Keratinocyte (primary cell): ENCODE measurements at places on chromosomes 7 and 10. TPM values are rescaled to one million over a fixed set of nuclear protein-coding genes. Genes with fewer than 3 reads are reported as not detected.

Gene TRIM73
- 0.21 to 0.54 TPM in 2 of 3 replicates, not detected in the other for polyA plus RNA-seq

DNA sequence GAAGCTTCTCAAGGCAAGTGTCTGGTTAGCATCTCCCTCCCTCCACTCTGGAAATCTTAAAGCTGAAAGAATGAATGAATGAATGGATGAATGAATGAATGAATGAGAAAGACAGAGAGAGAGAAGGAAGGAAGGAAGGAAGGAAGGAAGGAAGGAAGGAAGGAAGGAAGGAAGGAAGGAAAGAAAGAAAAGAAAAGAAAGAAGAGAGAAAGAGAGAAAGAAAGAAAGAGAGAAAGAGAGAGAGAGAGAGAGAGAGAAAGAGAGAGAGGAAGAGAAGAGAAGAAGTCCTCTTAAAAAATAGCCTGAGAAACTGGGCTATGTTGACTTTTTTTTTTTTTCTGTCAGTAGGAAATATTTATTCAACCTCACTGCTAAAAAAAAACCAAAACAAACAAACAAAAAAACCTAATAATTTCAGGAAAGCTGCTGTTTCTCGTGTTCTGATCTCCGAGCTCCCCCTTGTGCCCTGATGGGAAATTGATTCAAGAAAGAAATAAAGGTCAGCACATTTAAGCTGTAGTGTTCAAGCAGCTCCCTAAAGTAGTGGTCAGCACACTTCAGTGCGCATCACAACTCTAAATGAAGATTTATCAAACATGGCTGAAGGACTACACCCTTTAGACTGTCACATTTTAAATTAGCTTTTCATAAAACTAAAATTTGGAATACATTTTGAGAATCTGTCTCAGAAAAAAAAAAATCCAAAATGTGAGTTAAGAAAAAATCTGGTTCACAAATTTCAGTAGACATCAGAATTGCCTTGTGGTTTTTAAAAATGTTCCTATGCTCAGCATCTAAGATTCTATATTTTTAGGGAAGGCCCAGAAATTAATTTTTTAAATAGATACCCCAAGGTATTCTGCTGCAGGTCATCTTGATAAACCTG, 154.3 kb downstream of the ELAPOR2 start:
- H3K27ac ChIP-seq: no peak overlapping the region
- H3K4me1 ChIP-seq: no peaks in the 10 kb centered on the region
- H3K4me3 ChIP-seq: no peak overlapping the region
- H3K27me3 ChIP-seq: no peaks in the 10 kb centered on the region
- no peak for DNase-seq

- no peaks in the 10 kb centered on the region for H3K27me3 ChIP-seq
- H3K4me1 ChIP-seq: no peaks in the 10 kb centered on the region
- no peak for DNase-seq
- H3K4me3 ChIP-seq: no peak overlapping the region
- no peaks in the 10 kb centered on the region for H3K36me3 ChIP-seq
- no peak overlapping the region for H3K27ac ChIP-seq
Observed at GRCh38 chr10:110547139-110547761, 20.2 kb upstream of the SMC3 start.

GRCh38 chr10:103574097-103575061, 80.9 kb downstream of the NEURL1 start:
- no peaks in the 10 kb centered on the region for H3K36me3 ChIP-seq
- H3K27me3 ChIP-seq: peaks cover 42% of the 10 kb centered on the region
- no peaks in the 10 kb centered on the region for H3K4me1 ChIP-seq
- H3K4me3 ChIP-seq: no peak overlapping the region

Gene GARIN1A
- 0.69 to 1.1 TPM (median 0.87 TPM) in 3 replicates for polyA plus RNA-seq

GRCh38 chr10:79027147-79028055, 41.4 kb upstream of the ZMIZ1 start:
- peaks cover 3% of the 10 kb centered on the region for H3K27me3 ChIP-seq
- no peak for DNase-seq
- no peaks in the 10 kb centered on the region for H3K4me1 ChIP-seq
- H3K4me3 ChIP-seq: no peak overlapping the region
- no peaks in the 10 kb centered on the region for H3K36me3 ChIP-seq

- no peak for DNase-seq
- H3K27me3 ChIP-seq: no peaks in the 10 kb centered on the region
- H3K4me3 ChIP-seq: no peak overlapping the region
Observed at GRCh38 chr7:133301444-133301843, 48.6 kb downstream of the EXOC4 start.

DNA sequence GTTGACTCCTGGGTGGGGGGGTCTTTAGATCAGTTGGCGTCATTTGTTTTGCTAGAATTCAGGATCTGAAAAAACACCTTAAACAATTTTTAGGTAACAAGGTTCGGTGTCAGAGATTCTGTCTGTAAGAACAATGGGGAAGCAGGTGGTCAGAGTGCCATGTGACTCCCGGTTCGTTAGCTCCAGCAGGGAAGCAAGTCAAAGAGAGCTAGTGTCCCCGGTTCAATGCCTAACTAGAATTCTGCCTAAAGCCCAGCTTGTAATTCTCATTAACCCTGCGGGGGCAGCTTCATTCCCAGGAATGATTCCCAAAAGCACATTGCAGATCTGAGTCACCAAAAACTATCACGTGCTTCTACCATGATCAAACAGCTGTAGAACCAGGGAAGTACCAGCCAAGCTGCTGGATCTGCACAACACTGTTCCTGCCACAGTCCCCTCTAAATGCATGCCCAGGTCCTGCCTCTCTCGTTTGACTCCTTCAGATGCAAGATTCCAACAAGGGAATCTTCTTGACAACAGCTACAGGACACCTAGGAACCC, 664.3 kb upstream of the CELF2 start:
- H3K4me3 ChIP-seq: no peak overlapping the region
- no peaks in the 10 kb centered on the region for H3K27me3 ChIP-seq
- no peaks in the 10 kb centered on the region for H3K36me3 ChIP-seq
- no peaks in the 10 kb centered on the region for H3K4me1 ChIP-seq
- DNase-seq: no peak

DNA sequence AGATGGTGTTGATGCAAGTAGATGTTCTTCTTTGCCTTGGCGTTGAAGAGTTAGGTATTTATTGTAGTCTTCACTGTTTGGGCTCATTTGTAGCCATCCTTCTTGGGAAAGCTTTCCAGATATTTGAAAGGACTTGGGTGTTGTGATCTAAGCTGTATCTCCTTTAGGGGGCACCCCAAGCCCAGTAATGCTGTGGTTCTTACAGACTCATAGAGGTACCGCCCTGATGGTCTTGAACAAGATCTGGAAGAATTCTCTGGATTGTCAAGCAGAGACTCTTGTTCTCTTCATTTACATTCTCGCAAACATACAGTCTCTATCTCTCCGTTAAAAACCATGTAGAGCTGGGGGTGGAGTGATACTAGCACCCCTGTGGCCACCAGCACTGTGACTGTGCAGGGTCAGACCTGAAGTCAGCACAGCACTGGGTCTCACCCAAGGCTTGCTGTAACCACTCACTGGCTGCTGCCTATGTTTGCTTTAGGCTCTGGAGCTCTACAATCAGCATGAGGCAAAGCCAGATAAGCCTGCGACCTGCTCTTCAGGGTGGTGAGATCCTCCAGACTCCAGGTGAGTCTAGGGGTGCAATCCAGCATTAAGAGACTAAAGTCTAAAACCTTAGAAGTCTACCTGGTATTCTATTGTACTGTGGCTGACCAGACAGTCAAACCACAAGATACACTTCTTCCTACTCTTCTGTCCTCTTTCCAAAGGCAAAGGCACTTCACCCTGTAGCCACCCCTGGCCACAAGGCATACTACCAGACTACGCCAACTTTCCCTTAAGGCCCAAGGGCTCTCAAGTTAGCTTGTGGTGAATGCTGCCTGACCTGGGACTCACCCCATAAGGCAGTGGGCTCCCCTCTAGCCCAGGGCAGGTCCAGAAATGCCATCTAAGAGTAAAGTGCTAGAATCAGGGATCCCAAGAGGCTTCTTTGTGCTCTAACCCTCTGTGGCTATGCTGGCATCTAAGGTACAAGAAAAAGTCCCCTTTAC, 209.7 kb upstream of the TMEM196 start:
- no peak overlapping the region for H3K4me3 ChIP-seq
- H3K27ac ChIP-seq: no peak overlapping the region
- DNase-seq: no peak
- H3K36me3 ChIP-seq: no peaks in the 10 kb centered on the region
- H3K4me1 ChIP-seq: no peaks in the 10 kb centered on the region
- H3K27me3 ChIP-seq: no peaks in the 10 kb centered on the region

GRCh38 chr10:131070856-131071255, 240.7 kb downstream of the TCERG1L start:
- no peaks in the 10 kb centered on the region for H3K36me3 ChIP-seq
- no peaks in the 10 kb centered on the region for H3K4me1 ChIP-seq
- DNase-seq: no peak

DNA sequence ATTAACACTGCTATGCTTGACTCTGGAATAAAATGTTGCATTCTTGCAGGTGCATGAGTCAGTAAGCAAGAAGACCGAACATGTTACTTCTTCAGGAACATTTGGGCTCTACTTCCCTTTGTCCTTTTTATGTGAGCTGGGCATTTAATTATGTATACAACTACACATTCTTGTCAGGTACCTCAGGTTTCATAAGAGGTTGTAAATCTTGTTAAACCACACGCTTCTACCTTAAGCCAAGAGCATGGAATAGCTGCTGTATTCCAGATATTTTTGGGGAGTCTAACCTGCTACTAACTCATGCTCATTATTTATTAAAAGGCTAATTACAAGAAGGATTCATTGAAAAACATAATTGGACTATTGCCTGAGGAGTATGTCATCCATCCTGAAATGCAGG, 414.2 kb upstream of the KLF6 start:
- H3K4me1 ChIP-seq: peaks cover 16% of the 10 kb centered on the region
- no peaks in the 10 kb centered on the region for H3K27me3 ChIP-seq
- no peak overlapping the region for H3K27ac ChIP-seq
- H3K36me3 ChIP-seq: no peaks in the 10 kb centered on the region
